ENCODE measurements at places on chromosomes 12 and 14.

DNA sequence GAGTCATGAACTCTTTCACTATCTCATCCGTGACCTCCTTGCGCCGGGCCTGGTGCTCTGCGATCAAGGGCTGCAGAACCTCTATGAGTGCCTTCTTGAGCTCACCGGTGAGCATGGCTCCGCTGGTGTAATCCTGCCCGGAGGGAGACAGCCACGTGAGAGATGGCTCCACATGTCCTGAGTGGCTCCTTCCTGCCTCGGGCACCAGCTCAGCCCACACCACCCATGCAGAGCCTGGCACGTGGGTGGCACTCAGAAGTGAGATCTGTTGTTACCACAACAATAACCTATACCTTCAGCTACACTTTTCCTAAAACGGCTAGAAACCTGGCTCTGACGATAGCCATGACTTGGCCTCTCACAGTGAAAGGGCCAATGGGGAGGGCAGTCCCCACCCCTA lies 11.8 kb downstream of the SLC25A47 start:
- no peak for DNase-seq

DNA sequence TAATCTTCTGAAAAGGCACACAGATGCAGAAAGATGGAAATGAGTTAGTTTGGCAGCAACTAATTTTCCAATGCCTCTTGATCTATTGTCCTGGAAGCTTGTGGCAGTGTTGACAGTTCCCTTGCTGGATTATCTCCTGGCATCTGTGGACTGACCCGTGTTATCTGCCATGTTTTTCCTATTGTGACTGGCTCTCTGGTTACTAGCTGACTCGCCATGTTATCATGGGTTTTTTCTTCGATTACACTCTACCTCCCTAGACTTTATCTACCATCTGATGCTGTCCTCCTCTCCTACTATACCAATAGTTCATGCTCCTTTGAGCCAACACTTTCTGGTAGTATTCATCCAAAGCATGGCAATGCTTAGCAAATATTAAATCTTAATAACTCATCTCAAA lies 63.3 kb upstream of the FLRT2 start:
- no peak for DNase-seq

GRCh38 chr12:103175625-103176024 lies 218.2 kb downstream of the ASCL1 start:
- DNase-seq = no peak

DNA sequence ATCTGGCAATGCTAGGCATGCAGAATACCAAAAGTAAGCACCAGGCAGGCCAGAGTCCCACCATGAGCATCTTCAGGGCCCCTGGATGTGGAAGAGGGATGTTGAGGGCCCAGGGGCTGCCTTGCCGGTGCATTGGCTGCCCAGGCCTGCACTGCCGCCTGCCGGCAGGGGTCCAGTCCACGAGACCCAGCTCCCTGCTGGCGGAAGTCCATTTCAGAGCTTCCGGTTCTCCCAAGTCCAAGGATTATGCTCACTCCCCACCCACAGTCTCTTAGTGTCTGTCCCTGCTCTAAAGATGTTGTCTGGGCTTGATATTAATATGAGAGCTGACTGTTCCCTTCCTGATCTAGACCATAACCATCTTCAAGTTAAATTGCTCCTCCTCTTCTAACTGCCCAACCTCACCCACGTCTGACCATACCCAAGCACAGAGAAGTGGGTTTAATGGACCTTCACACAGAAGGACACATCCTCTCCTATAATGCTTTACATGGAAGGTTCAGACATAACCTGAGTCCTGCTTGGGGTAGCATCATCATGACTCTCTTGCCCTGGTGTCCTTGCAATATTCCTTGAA lies 117.4 kb downstream of the DAD1 start:
- no peak for DNase-seq

DNA sequence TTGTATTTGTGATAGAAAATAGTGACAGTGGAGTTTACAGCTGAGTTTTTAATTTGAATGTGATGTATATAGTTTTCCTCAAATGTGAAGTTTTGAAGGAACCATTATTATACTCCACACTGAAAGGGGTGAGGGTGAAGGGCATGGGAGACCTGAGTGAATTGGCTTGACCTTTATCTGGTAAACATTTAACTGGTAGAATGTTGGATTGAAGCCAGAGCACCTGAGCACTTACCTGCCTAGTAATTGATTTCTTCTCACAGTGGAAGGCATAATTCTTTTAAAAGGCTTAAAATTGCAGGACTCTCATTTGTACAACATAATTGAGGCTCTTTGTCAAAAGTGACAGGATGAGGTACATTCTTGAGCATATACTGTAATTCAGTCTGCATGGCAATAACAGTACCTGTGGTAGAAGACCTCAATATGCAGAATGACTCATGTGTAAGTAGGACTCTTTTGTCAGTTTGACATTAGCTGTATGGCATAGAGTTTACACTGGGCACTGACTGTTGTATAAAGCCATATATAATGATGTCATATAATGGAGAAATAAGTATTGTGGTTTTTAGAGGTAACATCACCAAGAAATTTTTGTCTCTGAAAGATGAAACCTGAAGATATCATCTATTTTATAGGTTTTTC lies 309.6 kb downstream of the TMTC2 start:
- DNase-seq = no peak

- no peak for DNase-seq
These were observed 62.8 kb upstream of the FOXN3 start for GRCh38 chr14:89479802-89480201.

DNA sequence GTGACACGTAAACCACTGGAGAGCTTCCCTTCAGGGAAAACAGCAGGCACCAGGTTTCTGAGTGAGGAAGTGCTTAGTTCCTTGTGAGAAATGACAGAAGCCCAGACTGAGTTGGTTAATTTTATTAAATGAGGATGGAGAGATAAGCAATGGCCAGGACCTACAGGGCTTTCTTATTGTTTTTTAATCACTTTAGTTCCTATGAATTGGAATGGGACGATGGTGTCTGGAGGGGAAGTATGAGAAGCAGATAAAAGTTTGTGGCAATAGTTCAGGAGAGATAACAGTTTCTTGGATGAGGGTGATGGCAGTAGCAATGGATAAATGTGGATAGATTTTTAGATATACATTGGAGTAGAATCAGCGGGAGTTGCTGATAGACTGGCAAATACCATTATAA lies 86.5 kb upstream of the PTPRR start:
- DNase-seq = no peak

- no peak for DNase-seq
These were observed 227.3 kb downstream of the DPF3 start for GRCh38 chr14:72666610-72667009.

DNA sequence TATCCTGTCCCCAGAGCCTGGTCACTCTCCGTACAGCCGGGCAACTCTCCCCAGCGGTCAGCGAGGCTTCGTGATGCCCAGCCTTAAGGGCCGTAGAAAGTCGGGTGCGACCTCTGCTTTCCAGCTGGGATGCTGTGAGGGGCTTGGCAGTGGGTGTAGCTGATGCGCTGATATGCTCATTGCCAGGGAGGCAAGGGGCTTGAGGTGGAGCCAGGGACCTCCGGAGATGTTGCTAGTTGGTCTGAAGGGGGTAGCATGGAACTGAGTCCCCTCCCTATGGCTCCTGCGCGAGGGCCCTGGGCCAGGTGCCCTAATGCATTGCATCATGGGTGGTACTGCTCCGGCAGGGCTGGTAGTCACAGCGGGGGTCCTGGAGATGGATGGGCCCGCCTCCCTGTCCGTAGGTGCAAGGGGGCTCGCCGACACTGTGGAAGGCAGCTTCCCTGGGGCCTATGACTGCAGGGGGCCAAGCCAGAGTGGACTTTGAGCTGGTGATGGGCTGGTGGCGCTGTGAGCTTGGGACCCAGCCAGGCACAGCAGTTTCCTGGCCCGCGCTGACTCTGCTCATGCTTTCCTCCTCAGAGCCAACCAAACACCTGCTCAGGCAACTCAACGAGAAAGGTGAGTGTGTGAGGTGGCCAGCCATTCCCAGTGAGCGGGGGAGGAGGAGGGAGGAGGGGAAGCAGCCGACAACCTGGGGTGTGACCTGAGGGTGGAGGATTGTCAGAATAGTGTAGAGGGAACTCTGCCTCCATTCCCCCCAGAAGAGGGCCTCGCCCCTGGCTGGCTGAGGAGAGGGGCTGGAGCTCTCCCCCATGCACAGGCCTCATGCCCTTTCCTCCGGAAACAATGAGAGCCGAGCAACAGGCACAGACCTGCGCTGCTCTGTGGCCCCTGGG lies 32.3 kb downstream of the PLEKHG3 start:
- no peak for DNase-seq

- no peak for DNase-seq
These were observed 29.0 kb upstream of the WDR89 start for GRCh38 chr14:63670692-63671091.

DNA sequence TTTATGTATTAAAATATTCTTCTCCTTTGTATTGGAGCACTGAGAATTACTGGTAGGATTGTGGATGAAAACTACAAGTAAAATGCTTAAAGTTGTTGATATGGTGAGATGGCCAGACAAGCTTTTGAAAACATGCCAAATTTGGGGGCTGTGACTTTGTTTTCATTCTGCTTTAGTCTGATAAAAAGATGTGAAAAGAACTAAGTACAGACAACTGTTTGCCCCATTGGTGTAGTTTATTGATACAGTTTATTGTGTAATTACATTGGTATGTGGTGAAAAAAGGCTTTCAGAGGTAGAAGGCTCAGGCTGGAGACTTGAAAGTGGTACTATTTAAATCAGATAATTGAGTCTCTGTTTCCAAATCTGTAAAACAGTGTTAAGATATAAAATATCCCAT lies 746.8 kb downstream of the DIO2 start:
- no peak for DNase-seq

DNA sequence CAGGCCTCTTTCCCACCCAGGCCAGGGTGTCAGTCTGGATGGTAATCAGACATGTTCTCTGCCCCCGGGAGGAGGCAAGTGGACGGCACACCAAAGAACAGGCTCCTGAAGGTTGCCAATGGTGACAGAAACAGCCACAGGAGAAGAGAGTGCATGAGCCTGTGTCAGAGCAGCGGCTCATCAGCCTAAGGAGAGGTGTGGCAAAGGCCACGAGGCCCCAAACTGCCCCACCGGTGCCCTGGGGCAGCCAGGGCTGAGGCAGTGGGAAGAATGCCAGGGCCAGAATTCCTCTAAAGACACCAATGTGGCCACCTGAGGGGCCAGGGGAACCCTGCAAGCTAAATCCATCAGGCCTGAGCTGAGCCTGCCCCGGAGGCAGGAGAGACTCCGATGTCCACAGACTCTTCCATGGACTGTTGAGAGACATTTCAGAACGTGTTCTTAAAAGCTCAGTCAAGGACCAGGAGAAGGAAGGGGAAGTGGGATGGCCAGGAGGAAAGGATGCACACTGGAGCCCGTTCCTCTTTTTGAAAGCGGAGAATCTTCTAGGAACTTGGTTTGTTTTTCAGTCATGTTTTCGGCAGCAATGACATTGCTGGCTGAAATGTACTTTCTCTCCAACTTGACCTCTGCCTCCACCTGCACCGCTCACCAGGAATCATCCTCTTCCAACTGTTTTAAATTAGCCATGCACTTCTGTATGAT lies 176.3 kb upstream of the FKBP4 start:
- DNase-seq = no peak

DNA sequence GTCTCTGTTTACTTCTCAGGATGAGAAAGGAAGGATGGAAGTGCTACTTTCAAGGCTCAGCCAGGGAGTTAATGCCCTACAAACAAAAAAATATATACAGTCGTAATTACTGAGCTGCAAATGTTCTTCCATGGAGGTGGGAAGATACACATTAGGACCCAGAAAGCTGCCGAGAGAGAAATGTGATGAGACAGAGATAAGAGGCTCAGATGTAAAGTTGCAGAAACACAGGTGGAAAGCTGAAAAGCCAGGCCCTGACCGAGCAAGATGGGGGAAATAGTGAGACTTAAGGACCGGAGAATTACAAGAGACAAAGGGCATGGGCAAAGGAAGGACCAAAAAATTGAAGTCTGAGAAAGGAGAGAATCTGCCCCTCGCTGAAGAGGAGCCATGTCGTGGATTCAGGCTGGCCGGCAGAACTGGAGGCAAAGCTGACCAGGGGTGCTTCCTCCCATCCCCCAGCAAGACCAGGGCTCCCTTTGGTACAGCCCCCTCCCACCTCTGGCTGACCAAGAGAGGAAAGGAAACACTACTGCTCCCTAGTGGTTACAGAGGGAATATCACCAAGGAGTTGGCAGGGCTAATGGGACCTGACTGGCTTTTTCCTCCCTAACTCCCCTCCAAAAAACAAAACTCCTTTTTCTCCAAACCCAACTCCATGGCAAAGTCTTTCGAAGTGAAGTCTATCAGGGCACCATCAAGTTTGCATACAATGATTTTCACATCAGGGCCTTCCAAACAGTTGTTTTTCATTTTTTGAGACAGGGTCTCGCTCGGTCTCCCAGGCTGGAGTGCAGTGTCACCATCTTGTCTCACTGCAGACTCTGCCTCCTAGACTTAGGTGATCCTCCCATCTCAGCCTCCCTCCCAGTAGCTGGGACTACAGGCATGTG lies 12.1 kb downstream of the ZFHX2 start:
- DNase-seq = no peak

GRCh38 chr14:27387463-27387862 lies 789.6 kb upstream of the NOVA1 start:
- no peak for DNase-seq

- no peak for DNase-seq
These were observed 13.9 kb downstream of the GNS start for GRCh38 chr12:64745259-64745807.

DNA sequence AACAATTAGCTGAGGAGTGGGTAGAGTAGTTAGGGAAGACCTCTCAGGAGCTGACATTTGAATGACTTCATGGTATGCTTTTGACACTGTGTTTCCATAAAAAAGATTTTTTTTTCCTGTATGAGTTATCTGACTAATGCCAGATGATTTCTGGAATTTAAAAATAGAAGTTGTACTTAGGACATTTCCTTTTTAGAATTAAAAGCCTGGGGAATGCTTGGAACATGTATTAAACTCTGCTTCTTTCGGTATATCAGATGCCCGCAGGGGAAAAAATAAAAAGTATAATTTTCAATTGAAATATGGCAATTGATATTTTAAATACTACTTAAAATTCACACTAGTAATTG lies 41.1 kb downstream of the BRMS1L start:
- no peak for DNase-seq

Measured in activated naive CD4-positive, alpha-beta T cell treated with anti-CD3 and anti-CD28 coated beads, Interleukin-2, amount 50 U/mL, for 16 hours (primary cell).